ENCODE measurements at places on chromosomes 13 and 19.
A peak's percentile ranks its signal among the peaks of the same experiment; 100 is the strongest.

- DNase-seq = no peak
These were observed 44.0 kb upstream of the RFC3 start for GRCh38 chr13:33773790-33774462.

DNA sequence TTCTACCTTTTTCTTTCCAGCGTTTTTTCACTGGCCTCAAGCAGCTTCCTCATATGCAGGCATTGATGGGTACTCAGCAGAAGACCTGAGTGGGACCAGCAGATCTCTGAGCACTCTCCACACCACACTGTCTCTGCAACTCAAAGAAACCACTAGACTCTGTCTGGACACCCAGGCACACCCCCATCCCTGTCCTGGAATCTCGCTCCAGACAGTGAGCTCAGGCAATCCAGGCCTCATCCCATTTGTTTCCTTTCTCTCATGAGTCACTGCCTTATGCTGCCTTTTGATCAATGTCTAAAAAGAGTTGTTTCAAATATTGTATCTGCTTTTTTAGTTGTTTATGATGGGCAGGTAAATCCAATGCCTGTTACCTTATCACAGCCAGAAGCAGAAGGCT lies 19.7 kb upstream of the POP4 start:
- DNase-seq = no peak

- no peak for DNase-seq
These were observed 637.0 kb upstream of the SLC10A2 start for GRCh38 chr13:103703246-103703645.

DNA sequence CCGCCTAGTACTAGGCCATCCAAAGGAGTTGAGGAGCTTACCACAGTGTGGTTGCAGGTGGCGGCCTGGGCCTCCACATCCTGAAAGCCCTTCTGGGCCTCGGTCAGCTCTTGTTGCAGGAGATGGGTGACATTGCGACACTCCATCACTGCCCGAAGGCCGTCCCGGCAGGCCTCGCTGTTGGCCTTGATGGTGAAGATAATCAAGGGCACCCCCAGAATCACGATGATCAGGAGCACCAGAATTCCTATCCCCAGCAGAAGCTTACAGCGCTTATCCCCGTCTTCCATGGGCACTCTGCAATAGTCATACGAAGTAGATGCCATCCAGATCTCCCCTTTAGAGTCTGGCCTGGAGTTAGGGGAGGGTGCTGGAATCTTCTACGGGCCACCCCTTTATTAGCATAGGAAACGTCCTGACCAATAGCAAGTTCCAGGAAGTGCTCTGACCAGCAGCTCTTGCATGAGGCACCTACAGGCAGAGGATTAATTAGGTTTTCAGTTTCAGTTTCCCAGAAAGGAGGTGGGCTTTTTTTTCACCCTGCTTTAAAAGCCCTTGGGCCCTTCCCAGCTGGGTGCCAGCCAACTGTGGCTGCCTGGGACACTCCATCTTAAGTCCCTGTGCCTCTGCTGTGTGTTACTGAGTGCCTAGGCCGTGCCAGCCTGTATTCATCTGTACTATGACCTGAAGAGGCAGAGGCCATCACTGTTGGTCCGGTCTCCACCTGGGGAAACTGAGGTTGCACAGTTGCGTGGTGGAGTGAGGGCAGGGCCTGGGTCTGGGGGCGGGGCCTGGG lies at the start of gene BST2:
TSS of gene BST2 (minus strand) at position 381 of the 796 bp plus-strand sequence. CDS start at position 326, 55 bp downstream.
- no peak for DNase-seq

- no peak for DNase-seq
These were observed 289.2 kb downstream of the KLF12 start for GRCh38 chr13:73844986-73845385.

DNA sequence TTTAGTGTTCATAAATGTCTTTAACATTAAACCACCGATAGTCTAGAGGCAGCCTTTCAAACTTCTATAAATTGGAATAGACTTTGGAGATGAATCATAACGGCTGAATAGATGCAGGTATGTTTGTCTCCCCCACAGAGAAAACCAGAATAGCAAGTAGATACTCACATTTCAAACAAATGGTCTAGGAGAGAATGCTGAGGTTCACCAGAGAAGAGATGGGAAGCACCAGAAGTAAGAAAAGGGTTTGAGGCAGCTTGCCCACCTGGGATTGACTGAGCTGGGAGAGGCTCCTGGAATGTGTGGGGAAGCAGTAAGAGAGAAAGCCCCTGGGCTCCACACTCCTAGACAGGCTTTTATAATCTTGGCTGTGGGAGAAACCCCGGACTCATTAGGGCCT lies 6.4 kb downstream of the IGFL3 start:
- no peak for DNase-seq

DNA sequence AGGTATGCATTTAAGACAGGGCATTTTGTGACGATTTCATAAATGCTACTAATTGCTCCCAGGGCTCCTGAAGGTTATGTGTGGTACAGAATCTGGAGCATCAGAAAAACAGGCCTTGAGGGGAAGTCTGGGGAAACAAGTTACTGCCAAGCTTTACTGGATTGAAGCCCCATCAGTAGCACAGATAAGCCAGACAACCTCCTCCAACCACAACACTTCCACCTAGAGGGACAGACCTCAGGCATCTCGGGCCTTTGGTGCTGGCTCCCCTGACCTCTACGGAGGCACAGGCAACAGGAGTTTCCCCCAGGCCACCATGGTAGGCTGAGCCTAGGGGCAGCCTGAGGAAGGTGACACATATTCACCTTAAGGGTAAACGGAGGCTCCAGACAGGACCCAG lies 54.1 kb downstream of the ABCC4 start:
- DNase-seq = no peak

DNA sequence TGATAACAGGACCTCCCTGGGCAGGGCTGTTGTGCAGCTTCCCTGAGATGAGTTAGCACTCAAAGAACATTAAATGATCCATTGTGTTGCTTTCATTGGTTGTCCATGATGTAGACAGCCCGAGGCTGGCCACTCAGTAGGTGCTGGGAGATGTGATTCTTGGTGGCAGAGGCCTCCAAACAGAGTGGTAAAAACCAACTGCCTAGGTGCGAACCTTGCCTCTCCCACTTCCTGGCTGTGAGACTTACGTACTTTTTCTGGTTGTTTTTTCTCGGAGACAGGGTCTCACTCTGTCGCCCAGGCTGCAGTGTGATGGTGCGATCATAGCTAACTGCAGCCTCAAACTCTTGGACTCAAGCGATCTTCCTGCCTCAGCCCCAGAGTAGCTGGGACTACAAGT lies 6.2 kb downstream of the SARS2 start:
- no peak for DNase-seq

GRCh38 chr13:49296659-49297058 lies 48.9 kb downstream of the CDADC1 start:
- DNase-seq = no peak

DNA sequence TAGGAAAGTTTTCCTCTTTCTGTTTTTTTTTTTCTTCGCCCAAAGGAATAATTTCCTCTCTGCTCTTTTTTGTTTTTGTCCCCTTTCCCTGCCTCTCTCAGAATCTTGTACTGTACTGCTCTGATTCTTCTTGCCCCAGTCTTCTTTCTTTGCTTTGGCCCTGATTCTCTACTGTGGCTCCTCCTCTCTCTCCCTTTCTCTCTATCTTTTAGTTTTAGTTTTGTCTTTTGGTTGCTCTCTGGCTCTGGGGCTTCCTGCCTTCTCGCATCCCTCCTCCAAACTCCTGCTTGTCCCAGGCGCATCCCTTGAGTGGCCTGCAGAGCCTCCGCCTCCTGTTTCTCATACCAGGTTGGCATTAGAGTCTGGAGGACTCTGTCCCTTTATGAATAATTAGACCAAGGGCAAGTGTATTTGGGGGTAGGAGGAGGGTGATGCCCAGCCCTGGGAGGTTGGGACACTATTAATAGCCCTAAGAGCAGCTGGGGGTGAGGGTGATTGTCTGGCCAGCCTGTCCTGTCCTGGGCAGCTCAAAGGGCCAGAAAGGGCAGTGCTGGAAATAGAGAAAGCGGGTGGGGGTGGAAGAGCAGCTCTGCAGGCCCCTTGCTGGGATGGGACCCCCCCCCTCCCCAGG lies 39.1 kb downstream of the LYL1 start:
- no peak for DNase-seq

DNA sequence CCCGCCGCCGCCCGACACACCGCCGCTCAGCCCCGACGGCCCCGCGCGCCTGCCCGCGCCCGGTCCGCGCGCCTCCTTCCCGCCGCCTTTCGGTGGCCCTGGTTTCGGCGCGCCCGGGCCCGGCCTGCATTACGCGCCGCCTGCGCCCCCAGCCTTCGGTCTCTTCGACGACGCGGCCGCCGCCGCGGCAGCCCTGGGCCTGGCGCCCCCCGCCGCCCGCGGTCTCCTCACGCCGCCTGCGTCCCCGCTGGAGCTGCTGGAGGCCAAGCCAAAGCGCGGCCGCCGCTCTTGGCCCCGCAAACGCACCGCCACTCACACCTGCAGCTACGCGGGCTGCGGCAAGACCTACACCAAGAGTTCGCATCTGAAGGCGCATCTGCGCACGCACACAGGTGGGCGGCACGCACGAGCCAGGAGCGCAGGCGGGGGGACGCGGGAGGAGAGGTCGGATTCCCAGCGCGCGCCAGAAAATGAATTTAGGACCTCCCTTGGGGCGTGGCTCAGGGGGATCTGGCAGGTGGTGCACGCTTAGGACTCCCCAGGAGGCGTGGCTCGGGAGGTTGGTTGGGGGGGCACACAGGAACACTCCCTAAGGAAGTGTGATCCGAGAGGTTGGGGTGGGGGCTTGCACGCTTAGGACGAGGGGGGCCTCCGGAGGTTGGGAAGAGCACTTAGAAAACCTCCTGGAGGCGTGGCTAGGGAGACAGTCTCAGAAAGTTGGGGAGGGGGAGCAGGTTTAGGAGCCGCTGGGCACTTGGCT lies 1.2 kb downstream of the KLF2 start:
- no peak for DNase-seq

- DNase-seq = no peak
These were observed 16.3 kb upstream of the PEG3 start for GRCh38 chr19:56856822-56857221.

GRCh38 chr19:18109733-18110608 lies 12.4 kb downstream of the MAST3 start:
- no peak for DNase-seq

DNA sequence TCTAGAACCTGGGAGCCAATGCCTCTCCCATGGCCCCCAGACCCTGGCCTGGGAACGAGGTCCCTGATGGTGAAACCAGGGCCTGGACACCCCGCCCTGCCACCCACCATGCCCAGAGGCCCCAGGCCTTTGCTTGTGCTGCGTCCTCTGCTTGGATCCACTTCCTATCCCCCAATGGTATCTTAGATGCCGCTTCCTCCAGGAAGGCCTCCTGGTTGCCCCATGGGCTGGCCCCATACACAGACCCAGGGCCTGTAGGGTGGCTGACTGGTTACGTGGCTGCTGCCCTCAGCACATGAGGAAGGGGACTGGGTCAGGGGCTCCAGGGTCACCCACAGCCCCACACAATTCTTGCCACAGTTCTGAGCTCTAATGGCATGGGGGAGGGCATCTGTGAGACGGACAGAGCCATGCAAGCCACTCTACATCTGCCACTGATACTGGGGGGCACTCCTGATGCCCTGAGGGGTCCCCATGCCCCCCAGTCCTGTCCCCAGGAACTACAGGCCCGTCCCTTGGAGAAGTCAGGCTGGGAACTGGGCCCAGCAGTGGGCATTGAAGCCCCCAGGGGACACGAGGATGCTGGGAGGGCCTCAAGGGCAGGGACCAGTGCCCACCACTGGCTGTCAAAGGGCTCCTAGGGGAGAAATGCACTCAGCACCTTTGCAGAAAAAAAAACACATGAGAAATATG lies 5.0 kb downstream of the RPL36 start:
- DNase-seq = no peak

- no peak for DNase-seq
These were observed 15.8 kb downstream of the CFAP97D2 start for GRCh38 chr13:114194853-114195252.

GRCh38 chr13:84917252-84917878 lies 881.9 kb downstream of the SLITRK6 start:
- no peak for DNase-seq

DNA sequence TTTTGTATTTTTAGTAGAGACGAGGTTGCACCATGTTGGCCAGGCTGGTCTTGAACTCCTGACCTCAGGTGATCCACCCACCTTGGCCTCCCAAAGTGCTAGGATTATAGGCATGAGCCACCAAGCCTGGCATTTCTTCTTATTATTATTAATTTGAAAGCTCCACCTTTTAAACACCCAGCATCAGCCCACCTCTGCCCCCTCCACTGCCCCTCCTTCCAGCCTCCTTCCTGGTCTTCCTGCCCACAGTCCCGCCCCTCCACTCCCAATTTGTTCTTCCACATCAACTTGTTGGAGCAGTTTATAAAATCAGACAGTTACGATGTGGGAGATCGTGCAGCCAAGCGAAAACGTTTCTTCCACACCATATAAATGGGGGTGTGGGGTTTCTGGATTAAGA lies 7.8 kb upstream of the CLIP3 start:
- no peak for DNase-seq

GRCh38 chr13:57829496-57829895 lies 198.0 kb downstream of the PCDH17 start:
- no peak for DNase-seq

GRCh38 chr19:44772959-44773358 lies 4.7 kb upstream of the CBLC start:
- no peak for DNase-seq

- DNase-seq = no peak
These were observed 113.8 kb downstream of the IRS2 start for GRCh38 chr13:109672545-109672944.

DNA sequence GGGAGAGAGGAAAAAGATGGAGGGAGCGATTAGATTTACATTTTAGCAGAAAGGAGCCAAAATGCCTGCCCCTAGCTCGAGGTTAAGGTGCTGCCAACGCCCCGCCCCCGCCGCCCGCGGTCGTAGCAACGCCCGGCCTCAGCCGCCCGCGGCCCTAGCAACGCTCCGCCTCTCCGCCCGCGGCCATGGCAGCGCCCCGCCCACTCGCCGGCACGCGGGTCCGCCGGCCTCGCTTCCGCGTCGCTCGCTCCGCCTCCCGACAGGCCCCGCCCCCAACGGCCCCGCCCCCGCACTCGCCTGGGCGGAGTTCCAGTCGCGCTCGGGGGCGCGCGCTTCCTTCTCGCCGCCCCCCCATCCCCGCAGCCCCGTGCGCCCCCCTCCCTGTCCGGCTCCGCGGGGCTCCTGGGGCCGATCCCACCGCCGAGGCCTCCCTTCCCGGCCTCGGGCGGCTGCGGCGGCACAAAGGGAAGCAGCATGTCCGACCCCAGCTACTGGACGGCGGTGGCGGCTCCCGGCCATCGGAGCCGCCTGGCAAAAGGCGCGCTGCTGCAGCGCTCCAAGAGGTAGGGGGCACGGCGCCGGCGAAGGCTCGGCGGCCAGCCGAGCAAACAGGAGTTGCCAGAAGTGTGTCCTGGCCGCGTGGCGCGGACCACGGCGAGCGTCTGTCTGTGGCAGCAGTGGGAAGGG lies 20.3 kb downstream of the MAST3 start:
- DNase-seq = peak; percentile 93

GRCh38 chr19:34067861-34068271 lies 104.4 kb upstream of the LSM14A start:
- no peak for DNase-seq

DNA sequence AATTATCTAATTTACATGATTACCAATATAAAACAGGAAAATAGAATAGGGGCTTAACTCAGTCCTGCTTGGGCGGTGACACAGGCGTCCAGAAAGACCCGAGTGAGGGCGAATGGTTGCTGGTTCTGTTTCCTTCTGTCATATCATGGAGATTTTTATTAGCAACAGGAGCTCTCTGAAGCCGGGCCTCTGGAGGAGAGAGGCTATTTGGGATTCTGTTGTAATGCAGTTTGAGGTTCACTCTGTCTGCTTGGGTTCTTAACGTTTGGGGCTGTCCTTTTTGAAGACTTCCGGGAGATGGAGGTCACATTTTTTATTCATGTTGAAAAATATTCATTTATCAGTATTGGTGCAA lies 115.7 kb upstream of the ZNF536 start:
- no peak for DNase-seq

All from stimulated activated CD4-positive, alpha-beta T cell treated with anti-CD3 and anti-CD28 coated beads, TNF-alpha, amount 100 ng/mL, for 4 hours (primary cell).